ENCODE measurements at places on chromosomes 4 and X.

DNA sequence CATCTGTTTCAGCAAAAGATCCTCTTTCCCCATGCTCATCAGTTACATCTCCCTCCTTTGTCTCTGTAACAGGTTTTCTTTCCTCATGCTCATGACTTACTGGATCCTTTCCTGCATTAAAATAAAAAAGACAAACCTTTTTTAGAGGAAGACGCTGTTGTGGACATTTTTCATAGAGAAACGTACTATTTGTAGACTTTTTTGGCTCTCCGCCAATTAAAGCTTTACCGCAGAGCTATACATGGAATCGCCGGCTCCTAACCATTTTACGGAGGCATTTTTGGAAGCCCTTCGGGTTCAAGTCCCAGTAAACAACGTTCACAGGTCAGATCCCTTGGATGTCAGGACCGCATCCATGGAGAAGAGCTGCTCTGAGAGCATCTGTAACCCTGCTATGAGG, 1.3 kb downstream of the FAM9C start:
- no peak for DNase-seq

DNA sequence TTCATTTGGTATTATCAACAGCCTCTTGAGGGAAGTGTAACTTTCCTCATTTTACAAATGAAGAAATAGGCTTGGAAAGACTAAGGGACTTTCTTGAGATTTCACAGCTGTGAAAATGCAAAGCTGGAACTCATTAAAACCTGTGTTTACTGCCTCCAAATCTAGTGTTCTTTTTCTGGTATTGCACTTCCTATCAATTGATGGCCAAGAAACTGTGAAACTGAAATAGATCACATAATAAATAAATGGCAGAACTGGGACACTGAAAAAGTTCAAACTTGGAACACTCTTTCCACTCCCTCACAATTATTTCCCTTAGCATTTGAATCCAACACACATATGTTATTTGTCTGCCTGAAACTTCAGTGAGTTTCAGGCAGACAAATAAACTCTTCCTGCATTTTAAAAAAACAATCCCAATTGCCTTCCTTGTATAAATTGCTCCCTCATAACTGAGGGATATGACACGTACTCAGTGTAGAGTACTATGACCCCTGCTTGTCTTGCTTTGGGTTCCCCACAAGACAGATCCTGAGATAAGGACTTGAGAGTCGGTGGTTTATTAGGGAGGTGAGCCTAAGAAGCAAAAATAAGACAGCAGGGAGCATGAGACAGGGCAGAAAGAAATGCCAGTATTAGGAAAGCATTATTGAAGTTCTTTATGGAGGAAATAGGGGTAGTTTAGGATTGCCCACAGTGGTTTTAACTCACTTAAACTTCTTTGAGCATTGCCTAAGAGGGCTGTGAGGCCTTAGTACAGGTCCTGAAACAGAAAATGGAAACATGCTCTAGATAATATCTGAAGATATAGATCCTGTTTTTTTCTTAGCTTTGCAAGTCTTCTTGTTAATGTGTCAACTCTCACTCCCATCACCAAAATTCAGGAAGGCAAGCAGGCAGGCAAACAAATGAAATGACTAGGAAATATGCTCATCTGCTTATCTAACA, 33.9 kb downstream of the RTL3 start:
- DNase-seq: no peak

GRCh38 chr4:184932343-184932742, 85.9 kb upstream of the HELT start:
- DNase-seq: no peak

GRCh38 chrX:55754861-55755294, 37.3 kb downstream of the RRAGB start:
- no peak for DNase-seq

- DNase-seq: no peak
These were observed 94.5 kb upstream of the IQCM start for GRCh38 chr4:149910177-149910576.

GRCh38 chr4:123340381-123340701, 56.3 kb upstream of the SPRY1 start:
- no peak for DNase-seq

DNA sequence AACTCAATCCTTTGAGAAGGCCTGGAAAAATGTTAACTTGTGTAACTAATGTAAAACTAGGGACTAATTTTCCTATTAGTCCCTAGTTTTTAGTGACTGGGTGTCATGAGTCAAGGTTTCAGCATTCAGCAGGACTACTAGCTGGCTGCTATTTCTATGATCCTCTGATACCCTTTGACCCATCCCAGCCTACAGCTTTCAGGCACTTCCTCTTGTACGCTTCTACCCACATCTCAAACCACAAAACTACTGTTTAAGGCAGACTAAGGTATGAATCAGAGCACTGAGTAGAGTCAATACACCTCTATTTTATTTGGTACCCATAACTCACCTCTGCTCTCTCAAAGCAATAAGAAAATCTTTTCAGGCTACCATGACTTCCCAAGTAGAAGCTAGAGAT, 809.6 kb downstream of the PDHA2 start:
- no peak for DNase-seq

DNA sequence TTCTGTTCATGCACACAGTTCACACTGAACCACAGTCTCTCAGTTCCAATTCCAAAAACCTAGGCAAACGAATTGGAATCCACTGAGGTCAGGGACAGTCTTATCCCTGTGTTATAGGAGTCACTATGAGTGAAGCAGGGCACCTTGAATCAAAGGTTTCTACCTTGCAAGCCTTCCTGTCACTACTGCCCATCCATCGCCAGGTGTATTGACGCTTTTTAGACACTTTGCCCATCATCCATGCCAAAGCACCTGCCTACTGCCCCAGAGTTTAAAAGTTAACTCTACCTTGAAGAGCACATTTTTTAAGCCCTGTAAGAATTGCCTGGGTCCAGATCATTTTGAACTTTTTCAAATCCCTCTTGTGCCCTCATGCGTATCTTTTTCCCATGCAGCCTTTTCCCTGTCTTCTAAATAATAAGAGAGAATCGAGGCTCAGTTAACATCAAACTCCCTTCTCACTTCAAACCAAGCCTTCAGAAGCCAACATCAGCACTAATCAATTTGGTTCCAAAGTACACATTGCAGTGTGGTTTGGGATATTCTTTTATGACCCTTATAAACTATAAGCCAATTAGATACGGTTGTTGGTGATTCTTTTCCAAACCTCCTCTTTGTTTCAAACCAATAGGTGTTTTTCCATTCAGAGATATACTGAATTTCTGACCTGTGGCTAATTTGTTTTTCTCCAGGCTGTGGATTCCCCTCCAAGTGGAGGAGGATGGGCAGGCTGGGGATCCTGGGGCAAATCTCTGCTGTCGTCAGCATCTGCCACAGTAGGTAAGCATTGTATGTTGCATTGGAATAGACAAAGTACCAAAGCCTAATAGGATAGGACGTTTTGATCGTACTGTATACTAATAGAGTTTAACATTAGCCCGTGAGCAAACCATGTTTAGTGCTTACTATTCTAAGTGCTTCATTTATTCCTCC, 23.7 kb downstream of the FAM114A1 start:
- no peak for DNase-seq

All from retina (tissue), 1 donor.